ENCODE measurements at places on chromosomes 11 and 22.

DNA sequence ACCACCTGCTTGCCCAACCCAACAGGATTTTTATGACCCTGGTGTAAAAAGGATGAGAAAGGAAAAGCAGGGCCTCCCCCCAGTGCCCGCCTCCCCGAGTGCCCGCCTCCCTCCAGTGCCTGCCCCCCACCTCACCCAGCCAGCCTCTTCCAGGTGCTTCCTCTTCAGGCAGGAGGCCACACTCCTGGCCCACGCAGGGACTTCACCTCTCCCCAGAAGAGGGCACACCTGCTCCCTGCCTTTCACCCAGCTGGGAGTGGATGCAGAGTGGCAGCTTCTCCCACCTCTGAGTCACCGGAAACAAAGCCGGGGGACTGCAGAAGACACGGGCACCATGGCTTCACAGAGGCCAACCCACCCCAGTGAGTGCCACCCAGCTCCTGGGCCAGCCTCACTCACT is 16.1 kb downstream of the CPT1A start:
- no peak for DNase-seq

DNA sequence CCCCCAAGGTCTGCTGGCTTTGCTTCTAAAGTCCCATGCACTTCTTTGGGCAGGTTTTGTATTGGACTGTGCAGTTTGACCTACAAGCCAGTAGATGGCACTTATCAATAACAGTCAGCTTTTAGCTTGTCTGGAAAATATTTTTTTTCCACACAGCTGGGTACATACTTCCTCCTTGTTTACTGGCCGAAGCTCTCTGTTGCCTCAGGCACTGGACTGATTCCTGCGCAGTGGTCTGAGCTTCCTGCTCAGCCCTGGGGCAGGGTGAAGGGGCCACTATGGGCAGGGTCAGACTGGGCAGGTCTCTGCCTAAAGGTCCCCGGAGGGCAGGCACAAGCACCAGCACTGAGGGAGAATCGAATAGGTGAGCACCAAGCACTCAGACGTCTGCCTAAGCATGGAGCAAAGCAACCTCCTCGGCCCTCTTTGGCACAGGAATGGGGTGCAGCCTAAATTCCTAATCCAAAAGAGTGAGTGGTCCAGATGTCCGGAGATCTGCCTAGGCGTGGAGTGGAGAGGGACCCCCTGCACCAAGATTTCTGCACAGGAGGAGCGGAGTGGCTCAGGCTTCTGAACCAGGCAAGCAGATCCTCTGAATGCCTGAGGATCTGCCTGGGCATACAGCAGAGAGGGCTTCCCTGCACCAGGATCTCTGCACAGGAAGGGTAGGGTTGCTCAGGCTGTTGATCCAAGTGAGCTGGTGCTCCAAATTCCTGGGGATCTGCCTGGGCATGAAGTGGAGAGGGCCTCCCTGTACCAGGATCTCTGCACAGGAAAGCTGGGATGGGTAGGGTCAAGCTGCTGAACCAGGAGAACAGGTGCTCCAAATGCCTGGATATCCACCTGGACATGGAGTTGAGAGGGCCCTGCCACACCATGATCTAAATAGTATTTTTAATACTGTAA is 105.9 kb upstream of the C11orf58 start:
- no peak for DNase-seq

DNA sequence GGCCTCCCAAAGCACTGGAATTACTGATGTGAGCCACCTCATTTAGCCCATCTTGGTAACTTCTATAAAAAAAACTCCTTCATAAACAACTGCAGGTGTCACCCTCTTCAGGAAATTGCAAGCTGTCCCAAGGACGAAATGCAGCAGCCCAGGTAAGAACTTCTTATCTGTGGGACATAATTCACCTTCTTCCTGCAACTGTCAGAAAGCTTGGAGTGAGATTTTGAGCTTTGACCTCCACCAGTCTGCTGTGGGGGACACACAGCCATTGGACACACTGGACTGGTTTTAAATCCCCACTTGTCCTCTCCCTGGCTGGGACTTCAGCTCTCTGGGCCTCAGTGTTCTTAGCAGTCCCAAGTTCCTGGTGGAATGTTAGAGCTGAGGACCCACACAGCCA is 368.5 kb downstream of the MN1 start:
- no peak for DNase-seq

GRCh38 chr11:37947821-37948220 is 1349.8 kb upstream of the RAG2 start:
- no peak for DNase-seq

GRCh38 chr11:70650075-70650909 is 252.0 kb downstream of the CTTN start:
- DNase-seq: peak; percentile 55

- DNase-seq: no peak
These were observed 63.7 kb downstream of the MACROD1 start for GRCh38 chr11:64102005-64102738.

GRCh38 chr11:85495918-85496317 is 131.2 kb downstream of the DLG2 start:
- no peak for DNase-seq

DNA sequence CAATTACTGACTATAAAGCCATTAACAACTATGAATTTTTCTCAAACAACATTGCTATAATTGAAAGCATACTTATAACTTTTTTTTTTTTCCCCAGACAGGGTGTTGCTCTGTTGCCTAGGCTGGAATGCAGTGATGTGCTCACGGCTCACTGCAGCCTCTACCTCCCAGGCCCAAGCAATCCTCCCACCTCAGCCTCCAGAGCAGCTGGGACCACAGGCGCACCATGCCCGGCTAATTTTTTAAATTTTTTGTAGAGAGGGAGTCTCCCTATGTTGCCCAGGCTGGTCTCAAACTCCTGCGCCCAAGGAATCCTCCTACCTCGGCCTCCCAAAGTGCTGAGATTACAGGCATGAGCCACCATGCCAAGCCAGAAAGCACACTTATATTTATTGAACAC is 6.1 kb upstream of the WEE1 start:
- no peak for DNase-seq

Data from hippocampal formation (tissue), 2 donors.